ENCODE measurements at places on chromosomes 1 and 21. TPM values are rescaled to one million over a fixed set of nuclear protein-coding genes. Genes with fewer than 3 reads are reported as not detected.

- H3K27me3 ChIP-seq: no peaks in the 10 kb centered on the region
- no peak overlapping the region for H3K27ac ChIP-seq
- H3K36me3 ChIP-seq: no peaks in the 10 kb centered on the region
- H3K4me1 ChIP-seq: peaks cover 3% of the 10 kb centered on the region
- H3K4me3 ChIP-seq: no peak overlapping the region
These were observed 21.6 kb upstream of the KCNA2 start for GRCh38 chr1:110627764-110628163.

GRCh38 chr1:103917795-103918194 lies 168.1 kb downstream of the AMY1C start:
- no peak overlapping the region for H3K27ac ChIP-seq
- no peak for DNase-seq
- no peaks in the 10 kb centered on the region for H3K27me3 ChIP-seq
- no peaks in the 10 kb centered on the region for H3K4me1 ChIP-seq

GRCh38 chr21:17527240-17527639 lies 14.4 kb downstream of the CXADR start:
- H3K4me1 ChIP-seq: peaks cover 4% of the 10 kb centered on the region
- no peaks in the 10 kb centered on the region for H3K36me3 ChIP-seq
- no peaks in the 10 kb centered on the region for H3K27me3 ChIP-seq
- H3K4me3 ChIP-seq: no peak overlapping the region
- no peak overlapping the region for H3K27ac ChIP-seq

DNA sequence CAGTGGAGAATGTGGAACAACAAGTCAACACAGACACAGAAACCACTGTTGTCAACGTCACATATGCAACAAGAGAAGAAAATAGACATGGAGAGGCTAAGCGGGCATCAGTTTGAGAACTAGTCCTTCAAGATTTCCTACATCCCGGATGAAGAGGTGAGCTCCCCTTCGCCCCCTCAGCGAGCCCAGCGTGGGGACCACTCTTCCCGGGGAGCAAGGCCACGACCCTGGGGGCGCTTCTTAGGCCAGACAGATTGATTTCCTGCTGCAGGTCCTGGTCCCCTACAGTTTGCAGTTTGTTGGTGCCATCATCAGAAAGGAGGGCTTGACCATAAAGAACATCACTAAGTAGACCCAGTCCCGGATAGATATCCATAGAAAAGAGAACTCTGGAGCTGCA lies 113.0 kb downstream of the NBPF12 start:
- H3K4me1 ChIP-seq: no peaks in the 10 kb centered on the region
- H3K27ac ChIP-seq: no peak overlapping the region
- no peaks in the 10 kb centered on the region for H3K36me3 ChIP-seq
- no peaks in the 10 kb centered on the region for H3K27me3 ChIP-seq

- no peaks in the 10 kb centered on the region for H3K27me3 ChIP-seq
- no peak overlapping the region for H3K4me3 ChIP-seq
- DNase-seq: no peak
- H3K27ac ChIP-seq: no peak overlapping the region
These were observed 39.3 kb downstream of the PLEKHA6 start for GRCh38 chr1:204320382-204320804.

Gene HFM1
- total RNA-seq: 3.4 TPM

Gene ZBTB8A
- 12.0 TPM for total RNA-seq

Gene SPATA21
- total RNA-seq: not detected

Gene NCAM2
- total RNA-seq: 3.1 TPM

Gene SETD4
- 19.3 TPM for total RNA-seq

Gene KRTAP13-2
- total RNA-seq: not detected

Gene S100A7
- total RNA-seq: not detected

Gene CASQ1
- total RNA-seq: not detected

All from upper lobe of left lung (tissue), 6 donors.